Muscle of leg (tissue), 16 donors: ENCODE measurements at places on chromosomes 4 and X. TPM values are rescaled to one million over a fixed set of nuclear protein-coding genes. Genes with fewer than 3 reads are reported as not detected.
A peak's percentile ranks its signal among the peaks of the same experiment; 100 is the strongest.

The TEX11 gene
- total RNA-seq = not detected

The NXF2B gene
- total RNA-seq = not detected

The CFAP99 gene
- total RNA-seq = not detected

The MAGEA8 gene
- not detected for total RNA-seq

The RTL3 gene
- total RNA-seq = 1.3 TPM

The GAGE12J gene
- not detected for total RNA-seq

The ESX1 gene
- total RNA-seq = not detected

The GIMD1 gene
- not detected for total RNA-seq

The GAGE1 gene
- not detected for total RNA-seq

The RAB41 gene
- not detected for total RNA-seq

The SPOCK3 gene
- 1.8 TPM for total RNA-seq

The DGAT2L6 gene
- not detected for total RNA-seq

The GABRA4 gene
- total RNA-seq = not detected

The MAOB gene
- 0.31 TPM for total RNA-seq

The HERC6 gene
- total RNA-seq = 1.3 TPM

The FABP2 gene
- total RNA-seq = not detected

The CTAG2 gene
- not detected for total RNA-seq

DNA sequence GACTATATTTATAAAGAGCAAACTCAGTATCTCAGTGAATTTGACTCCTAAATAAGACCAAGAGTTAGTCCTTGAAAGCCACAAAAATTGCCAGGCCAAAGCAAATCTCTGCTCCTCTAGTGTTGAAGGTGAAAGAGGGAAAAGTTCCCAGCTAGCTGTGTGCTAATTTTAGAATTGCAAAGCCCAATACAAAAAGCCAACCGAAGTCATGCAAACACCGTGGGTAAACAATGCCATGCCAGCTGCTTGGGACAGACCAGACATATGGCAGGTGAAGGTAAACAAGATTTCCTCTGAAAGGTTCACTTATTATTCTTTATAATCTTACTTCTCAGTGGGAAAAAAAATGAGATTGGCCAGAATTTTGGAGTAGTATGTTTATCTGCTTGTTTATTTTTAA, 80.5 kb upstream of the LNX1 start:
- no peak for DNase-seq

GRCh38 chr4:79823148-79823763, 249.8 kb downstream of the ANTXR2 start:
- peak; percentile 65 for DNase-seq

DNA sequence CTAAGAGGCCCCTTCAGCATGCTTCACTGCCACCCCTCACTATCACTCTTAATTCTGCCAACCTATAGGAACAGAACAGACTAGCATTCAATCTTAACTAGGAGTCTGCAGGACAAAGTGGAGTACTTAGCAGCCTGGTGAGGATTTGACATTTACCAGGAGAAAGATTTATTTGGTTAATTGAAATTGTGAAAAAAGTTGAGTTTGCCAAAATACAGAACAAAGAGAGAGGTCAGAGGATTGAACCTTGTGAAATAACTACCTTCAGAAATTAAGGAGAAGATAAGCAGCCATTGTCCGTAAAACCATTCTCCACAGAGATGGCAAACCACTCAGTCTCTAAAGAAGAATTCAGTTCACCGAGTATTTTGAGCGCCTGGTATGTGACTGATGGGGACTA, 41.8 kb upstream of the IQCM start:
- DNase-seq = no peak

DNA sequence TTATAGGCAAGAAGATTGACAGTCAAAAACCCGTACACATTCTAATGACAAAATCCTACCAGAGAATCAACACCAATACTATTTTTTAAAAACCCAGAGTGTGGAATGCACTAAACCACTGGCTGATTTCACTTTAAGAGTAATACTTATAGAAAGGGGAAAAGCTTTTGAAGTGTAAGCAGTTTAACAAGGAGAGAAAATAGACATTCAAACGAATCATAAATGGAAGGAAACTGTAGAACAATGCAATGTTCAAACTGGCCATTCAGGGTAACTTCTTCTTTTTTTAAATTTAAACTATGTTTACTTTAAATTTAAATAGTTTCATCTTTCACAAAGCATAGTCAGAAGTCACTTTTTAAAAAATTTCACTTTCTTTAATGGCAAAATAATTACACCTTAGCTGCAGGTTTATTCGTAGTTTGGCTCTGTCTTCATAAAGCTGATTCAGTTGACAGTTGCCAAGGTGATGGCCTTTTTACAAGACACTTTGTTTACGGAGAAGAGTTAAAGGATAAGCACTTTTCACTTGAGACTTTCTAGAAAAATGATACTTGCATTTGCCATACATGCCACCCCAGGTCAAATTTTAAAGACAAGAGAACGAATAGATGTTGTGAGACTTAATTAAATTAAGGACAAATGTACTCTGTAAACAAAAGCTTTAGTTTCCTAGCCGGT, 82.4 kb upstream of the KLF3 start:
- peak; percentile 30 for DNase-seq

- DNase-seq = no peak
These were observed 1.3 kb downstream of the TAB3 start for GRCh38 chrX:30887721-30888120.

GRCh38 chrX:87873347-87873941, 355.8 kb downstream of the KLHL4 start:
- DNase-seq = no peak

- peak; percentile 95 for DNase-seq
These were observed 172 bp upstream of the HSPA4L start for GRCh38 chr4:127782025-127782274.

DNA sequence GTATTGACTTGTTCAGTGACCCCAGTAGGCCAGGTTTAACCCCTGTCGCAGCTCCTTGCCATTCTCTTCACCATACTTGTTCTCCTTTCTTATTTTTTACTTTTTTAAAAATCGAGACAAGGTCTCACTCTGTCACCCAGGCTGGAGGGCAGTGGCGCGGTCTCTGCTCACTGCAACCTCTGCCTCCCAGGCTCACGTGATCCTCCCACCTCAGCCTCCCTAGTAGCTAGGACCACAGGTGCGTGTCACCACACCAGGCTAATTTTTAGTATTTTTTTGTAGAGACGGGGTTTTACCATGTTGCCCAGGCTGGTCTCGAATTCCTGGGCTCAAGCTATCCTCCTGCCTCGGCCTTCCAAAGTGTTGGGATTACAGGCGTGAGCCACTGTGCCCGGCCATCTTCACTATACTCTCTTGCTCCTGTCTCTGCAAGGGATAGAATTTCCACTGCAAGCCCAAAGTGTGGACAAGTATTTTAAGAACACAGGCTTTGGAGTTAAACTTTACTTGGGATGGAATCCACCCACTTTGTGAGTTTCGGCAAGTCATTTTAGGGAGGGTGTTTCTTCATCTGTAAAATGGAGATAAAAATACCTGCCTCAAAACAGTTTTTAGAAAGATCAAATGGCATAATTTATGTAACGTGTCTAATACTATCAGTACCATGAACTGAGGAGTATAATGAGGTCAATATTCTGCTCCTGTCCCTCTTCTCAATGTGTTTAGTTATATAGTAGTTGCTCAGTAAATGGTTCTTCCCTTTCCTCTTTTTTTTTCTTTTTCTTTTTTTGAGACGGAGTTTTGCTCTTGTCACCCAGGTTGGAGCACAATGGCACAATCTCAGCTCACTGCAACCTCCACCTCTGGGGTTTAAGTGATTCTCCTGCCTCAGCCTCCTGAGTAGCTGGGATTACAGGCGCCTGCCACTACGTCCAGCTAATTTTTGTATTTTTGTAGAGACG, 973 bp downstream of the YIPF6 start:
- no peak for DNase-seq

DNA sequence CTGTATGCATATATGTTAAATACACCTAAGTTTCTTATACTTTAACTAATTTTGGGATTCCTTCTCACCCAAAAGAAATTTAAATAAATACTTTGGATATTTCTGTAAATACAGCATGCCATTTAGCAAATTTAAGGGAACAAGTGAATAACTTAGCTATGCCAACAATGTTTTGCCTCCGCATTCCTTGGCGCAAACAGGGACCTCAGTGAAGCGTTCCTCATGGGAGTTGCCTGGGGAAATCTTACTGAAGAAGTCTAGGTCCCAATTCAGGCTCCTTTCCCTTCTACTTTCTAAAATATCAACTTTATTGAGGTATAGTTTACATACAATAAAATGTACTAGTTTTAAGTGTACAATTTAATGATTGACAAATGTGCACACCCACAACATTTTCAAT, 25.0 kb downstream of the COL4A5 start:
- DNase-seq = no peak

GRCh38 chrX:38262715-38263620, 42.3 kb upstream of the SRPX start:
- peak; percentile 33 for DNase-seq

DNA sequence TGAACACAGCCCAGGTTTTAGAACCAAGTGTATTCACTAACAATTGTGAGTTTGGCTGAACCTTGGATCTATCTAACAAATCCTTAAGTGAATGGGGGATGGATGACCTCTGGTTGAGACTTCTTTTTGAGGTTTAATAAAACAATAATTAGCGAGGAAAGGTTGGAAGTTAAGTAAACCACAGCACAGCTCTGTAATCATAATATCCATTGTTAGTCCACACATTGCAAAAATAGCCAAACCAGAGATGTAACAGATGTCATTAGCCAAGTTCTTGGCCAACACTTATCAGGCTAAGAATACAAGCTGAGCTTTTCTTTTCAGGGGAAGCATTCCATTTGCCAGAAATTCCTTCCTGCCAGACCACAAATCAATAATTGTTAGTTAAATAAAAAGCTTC, 59.1 kb downstream of the FREM3 start:
- peak; percentile 37 for DNase-seq

- DNase-seq = no peak
These were observed 1.8 kb downstream of the IQSEC2 start for GRCh38 chrX:53279296-53280237.

DNA sequence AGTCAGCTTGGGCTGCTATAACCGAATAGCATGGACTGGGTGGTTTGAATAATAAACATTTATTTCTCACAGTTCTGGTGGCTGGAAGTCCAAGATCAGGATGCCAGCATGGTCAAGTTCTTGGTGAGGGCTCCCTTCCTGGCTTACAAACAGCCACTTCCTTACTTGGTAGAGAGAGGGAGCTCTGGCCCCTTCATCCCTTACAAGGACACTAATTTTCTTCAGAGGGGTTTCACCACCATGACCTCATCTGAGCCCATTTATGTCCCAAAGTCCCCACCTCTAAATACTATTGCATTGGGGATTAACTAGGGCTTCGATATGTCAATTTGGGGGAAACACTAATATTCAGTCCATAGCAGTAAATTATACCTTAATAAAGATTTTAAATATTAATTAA, 61.8 kb downstream of the CLNK start:
- no peak for DNase-seq

DNA sequence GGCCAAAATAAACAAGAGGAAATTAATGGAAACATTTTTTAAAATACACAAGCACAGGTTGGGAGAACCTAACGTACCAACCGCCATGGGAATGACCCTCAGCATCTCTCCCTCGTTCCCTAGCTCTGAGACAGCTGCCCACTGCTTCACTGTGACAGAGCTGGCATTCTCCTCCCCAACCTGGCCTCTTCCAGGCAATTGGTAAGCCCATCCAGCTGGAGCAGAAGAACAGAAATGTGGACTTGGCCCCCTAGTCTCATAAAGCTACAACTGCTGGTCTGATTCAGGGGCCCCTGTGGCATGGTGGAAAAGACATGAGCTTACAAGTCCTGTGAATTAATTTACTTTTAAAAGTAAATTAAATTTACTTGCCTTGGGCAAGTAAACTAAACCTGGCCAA, 245.1 kb downstream of the PTTG2 start:
- peak; percentile 81 for DNase-seq

DNA sequence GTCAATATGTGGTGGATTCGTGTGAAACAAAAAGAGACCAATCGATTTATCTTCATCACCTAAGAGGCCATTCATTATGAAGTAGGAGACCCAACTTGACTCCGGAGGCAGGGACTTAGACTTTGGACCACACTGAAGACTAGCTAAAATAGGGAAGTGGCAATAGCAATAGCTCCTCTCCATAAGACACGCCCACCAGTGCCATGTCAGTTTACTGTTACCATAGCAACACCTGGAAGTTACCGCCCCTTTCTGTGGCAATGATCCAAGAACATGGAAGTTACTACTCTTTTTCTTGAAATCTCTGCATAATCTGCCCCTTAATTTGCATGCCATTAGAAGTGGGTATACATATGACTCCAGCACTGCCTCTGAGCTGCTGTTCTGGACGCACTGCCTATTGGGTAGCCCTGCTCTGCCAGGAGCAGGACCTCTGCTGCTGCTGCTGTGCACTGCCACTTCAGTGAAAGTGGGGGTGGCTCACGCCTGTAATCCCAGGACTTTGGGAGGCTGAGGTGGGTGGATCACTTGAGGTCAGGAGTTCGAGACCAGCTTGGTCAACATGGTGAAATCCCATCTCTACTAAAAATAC, 163.2 kb downstream of the PRKX start:
- DNase-seq = no peak

- DNase-seq = no peak
These were observed 297.4 kb upstream of the VCX start for GRCh38 chrX:7545564-7545963.

GRCh38 chr4:76022031-76022430, 1.3 kb downstream of the CXCL10 start:
- no peak for DNase-seq

DNA sequence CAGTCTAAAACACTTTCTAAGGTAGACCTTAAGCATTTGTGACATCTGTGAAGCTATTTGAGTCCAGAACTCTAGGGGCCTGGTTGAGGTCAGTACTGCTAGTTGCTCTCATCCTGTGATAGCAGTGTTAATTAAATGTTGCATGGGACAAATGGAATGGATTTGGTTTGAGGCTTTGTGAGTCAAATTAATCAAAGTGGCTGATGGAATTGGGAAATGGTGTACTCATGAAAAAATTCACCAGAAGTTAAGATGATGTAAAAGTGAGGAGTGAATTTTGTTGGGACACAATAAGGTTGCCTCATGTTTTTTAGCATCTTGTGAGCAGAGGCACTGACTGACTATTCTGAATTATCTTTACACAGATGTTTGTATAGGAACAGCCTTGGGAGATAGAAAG, 99.2 kb upstream of the ARSJ start:
- DNase-seq = no peak

- DNase-seq = no peak
These were observed 114.9 kb upstream of the FAM9B start for GRCh38 chrX:9148615-9149399.

GRCh38 chr4:21677173-21677572, 271.4 kb downstream of the KCNIP4 start:
- DNase-seq = no peak

DNA sequence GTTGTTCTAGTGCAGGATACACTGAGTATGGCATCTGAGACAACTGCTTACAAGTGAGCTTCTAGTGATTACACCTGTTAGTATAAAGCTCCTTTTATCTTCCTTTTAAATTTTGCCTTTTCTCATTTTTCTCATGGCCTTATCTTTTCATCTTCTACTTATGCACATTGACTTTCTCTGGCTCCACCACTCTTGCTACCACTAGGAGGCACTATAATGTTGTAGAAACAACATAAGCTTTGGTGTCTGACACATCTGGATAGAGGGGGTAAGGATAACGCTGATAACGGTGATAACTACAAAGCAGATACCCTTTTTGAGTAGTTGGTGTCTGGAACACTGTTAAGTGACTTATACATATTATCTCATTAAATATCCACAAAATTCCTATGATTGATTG, 187.4 kb upstream of the TEX13C start:
- no peak for DNase-seq

- DNase-seq = peak; percentile 66
These were observed 548 bp downstream of the TLR1 start for GRCh38 chr4:38803833-38804653.

GRCh38 chr4:58301376-58301999, 1191.3 kb upstream of the IGFBP7 start:
- peak; percentile 35 for DNase-seq

- DNase-seq = peak; percentile 58
These were observed 224.5 kb downstream of the TEX13C start for GRCh38 chrX:125544031-125544660.
